ENCODE measurements at places on chromosomes 5 and 9. TPM values are rescaled to one million over a fixed set of nuclear protein-coding genes. Genes with fewer than 3 reads are reported as not detected.

Gene PCDHA9
- not detected for total RNA-seq

- DNase-seq, result no peak
Observed at GRCh38 chr5:128407944-128408343, 130.1 kb downstream of the FBN2 start.

DNA sequence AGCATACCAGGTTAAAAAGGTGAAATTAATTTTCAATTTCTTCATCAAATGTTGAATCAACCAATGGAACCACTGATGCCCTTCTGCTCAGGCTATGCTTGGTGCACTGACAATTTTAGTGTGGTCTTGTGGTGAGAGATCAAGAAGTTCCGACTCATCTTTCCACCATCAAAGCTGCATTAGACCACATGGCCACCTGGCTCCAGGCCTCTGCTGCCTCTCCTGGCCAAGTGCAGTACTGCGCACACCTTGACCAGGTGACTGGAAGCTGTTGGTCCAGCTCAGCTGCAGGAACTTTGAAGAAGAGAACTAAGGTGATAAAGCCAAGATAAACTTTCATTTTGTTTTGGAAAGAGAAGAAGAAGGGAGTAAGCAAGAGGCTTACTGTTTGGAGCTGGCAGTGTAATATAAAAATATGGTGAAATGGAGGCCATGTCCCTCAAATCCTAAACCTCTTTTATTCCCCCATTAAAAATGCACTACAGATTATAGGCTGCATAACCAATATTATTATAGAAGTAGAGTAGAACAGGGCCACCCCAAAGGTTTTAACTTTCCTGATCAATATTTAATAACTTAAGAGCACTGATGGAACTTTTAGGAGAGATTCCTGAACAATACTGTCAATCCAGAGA, 315.5 kb upstream of the C9orf72 start:
- DNase-seq, result no peak

GRCh38 chr9:83313781-83314180, 224.4 kb downstream of the FRMD3 start:
- DNase-seq, result no peak

DNA sequence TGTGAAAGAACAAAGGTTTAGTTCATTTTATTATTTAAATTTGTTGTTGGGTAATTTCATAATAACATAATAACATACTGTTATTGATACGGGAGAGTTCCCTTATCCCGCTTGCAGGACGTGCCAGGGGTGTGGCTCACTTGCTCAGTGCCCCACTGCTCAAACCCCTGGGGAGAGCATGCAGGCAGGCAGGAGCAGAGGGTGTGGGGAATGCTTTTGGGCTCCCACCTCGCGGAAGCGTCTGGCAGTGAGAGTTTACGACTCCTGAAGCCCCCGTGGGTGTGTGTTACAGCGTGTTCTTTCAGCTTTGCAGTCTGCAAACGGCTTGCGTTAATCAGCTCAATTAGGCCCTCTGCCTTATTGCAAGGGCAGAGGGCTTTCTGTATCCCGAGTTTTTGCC, 675.9 kb downstream of the SEMA5A start:
- no peak for DNase-seq

Gene ZDHHC11B
- not detected for total RNA-seq

Gene STING1
- 69.5 TPM for total RNA-seq

DNA sequence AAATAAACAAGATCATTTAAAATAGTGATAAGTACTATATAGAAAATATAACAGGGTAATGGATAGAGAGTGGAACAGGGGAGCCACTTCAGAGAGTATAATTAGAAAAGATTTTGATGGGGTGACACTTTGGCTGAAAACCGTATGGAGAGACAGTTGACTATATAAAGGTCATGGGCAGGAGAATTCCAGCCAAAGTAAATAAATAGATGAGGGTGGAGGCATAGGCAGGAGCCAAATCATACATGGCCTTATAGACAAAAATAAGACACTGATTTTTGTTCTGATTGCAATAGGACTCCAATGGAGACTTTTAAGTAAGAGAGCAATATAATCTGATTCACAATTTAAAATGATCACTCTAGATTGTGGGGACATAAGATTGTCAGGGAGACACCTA, 37.5 kb upstream of the NUDT12 start:
- DNase-seq, result no peak

GRCh38 chr9:87531370-87532295, 34.0 kb downstream of the DAPK1 start:
- DNase-seq, result no peak

- peak; percentile 94 for DNase-seq
Observed at GRCh38 chr5:35046774-35047173, 975 bp downstream of the AGXT2 start.

DNA sequence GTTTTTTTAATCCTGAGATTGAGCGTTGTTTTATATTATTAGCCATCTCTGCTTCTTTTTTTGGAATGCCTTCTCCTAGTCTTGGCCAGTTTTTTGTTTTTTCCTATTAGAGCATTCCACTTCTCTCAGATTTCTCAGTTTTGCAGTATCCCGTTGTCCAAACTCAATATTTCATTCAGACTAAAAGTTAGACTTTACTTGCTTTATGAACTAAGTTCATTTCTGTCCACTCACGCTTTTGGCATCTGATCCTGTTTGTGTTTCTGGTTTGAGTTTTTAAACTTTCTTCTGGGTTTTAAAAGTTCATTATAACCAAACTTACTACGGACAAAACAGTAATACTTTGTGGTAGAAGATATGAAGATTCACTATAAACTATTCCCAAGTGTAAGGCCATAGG, 288.3 kb upstream of the MPDZ start:
- DNase-seq, result no peak

DNA sequence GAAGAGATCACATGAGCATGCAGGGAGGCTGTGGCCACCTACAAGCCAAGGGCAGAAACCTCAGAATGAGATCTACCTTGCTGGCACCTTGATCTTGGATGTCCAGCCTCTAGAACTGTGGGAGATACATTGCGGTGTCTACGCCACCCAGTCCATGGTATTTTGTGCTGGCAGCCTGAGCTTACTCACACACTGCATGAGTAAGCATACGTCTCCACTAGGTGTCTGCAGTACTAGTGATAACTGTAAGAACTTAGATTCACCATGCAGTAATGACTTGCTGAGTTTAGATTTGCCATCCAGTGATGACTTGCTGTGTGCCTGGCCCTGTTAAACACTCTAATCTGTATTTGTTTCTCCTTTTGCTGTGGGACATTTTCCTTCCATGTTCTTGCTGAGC, 417.7 kb downstream of the GADD45G start:
- DNase-seq, result no peak

Gene GNG10
- 65.5 TPM for total RNA-seq

DNA sequence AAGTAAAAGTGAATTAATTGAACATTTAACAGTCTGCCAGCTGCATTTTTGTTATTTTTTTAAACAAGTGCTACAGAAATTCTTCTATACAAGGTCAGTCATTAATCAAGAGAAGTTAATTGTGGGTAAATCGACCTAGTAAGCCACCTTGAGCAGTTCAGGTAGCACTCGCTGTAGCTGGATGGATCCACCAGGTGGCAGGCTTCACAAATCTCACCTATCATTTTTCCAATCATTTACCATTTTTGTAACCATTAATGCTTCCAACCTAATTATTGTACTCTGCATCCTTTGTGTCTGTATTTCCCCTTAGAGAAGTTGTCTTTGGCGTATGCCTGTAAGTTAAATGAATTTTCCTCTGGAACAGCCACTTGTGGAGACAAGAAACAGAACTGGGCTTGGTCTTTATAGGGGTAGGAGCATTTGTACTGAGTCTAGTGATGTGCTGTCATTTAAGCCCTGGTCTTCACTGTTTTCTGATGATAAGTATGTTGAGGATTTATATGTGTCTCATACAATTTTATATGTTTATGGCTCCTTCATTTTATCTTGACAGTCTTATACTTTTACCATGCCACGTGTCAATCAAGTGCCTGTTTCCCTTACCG, 39.5 kb downstream of the CD180 start:
- peak; percentile 6 for DNase-seq

GRCh38 chr5:176875783-176876505, 23.2 kb downstream of the HK3 start:
- no peak for DNase-seq

Gene SLCO6A1
- total RNA-seq, result not detected

DNA sequence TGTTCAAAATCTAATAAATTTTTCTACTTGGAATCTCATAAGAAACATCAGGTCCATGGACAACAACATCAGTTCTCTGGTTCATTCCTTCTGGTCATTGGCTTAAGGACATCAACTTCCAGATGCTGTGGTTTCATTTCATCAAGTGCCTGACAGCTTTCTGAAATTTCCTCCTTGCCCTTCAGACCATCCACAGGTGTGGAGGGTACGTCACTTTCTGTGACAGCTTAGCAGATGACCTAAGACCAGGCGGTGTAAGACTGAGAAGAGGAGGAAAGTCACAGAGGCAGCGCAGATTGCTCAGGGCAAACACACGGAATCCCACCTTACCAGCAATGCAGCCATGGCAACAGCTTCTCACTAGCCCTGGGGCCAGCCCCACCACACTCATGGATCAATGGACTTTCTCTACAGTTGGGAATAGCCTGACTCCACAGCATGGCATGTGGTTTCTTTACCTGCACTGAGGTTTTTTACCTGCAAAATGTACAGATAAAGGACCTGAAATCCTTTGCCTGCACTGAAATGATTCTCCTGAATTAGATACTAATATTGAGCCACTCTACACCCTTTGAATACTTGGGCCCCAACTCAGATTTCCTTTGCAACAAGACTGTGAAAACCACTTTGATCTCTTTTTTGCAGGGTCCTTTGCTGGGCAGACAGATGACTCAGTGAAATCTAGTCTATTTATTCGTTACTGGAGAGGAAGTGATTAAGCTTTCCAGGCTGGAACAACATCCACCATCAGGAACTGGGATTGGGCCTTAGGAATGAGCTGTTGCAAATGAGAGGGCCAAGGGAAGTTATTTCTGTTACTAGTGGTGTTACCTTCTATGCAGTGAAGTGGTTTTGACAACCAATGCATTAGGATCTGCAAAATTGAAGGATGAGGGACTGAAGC, 26.9 kb downstream of the TICAM2 start:
- DNase-seq, result peak; percentile 68

Gene OR13D1
- total RNA-seq, result not detected

DNA sequence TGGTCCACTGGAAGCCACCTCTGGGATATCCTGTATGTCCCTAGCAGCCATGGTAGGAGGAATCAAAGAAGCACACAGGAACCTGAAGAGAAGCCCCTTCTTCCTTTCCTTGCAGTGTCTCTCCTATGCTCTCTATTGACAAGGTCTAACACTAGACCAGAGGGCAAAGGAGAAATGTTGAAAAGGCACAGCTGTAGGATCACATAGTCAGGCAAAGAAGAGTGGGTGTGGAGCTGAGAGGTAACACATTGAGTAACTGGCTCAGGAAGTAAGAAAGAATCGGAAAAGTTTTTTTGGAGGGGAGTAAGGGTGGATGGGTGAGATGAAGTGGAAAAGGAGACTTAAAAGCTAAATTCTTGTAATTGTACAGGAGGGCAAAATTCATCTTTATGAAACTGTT, 100.1 kb downstream of the FOCAD start:
- no peak for DNase-seq

Data from HFFc6 (cell line).